ENCODE measurements at places on chromosomes 6 and 20.

DNA sequence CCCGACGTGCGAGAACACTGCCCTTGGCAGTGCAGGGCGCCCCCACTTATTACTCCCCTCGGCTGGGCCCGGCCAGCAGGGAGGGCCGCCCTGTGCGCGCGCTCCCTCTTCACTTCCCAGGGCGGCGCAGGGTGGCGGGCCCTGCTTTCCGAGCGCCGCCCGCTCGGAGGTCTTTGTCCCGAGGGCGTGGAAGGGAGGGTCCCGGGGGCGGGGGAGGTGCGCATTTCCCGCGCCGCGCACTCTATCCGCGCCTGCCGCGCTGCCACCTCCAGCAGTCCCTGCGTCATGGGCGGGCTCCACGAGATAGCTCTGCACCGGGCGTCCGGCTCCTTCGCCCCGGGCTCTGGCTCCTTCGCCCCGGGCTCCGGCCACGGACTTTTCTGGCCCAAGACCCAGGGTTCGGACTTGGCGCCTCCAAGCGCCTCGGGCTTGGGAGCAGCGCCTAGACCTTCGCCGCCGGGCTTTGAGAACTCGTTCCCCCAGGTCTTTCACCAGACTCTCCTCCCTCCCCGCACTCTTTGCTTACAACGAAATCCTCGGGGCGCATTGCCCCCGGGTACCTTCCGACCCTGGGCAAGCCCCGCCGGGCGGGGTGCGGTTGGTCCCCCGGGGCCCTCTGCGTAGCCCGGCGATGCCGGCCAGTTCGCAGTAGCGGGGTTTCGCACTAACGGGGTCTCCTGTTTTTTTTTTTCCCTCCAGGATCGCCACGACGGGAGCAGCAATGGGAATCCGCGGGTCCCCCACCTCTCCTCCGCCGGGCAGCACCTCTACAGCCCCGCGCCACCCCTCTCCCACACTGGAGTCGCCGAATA, 1.6 kb downstream of the TFAP2C start:
- no peak for DNase-seq

DNA sequence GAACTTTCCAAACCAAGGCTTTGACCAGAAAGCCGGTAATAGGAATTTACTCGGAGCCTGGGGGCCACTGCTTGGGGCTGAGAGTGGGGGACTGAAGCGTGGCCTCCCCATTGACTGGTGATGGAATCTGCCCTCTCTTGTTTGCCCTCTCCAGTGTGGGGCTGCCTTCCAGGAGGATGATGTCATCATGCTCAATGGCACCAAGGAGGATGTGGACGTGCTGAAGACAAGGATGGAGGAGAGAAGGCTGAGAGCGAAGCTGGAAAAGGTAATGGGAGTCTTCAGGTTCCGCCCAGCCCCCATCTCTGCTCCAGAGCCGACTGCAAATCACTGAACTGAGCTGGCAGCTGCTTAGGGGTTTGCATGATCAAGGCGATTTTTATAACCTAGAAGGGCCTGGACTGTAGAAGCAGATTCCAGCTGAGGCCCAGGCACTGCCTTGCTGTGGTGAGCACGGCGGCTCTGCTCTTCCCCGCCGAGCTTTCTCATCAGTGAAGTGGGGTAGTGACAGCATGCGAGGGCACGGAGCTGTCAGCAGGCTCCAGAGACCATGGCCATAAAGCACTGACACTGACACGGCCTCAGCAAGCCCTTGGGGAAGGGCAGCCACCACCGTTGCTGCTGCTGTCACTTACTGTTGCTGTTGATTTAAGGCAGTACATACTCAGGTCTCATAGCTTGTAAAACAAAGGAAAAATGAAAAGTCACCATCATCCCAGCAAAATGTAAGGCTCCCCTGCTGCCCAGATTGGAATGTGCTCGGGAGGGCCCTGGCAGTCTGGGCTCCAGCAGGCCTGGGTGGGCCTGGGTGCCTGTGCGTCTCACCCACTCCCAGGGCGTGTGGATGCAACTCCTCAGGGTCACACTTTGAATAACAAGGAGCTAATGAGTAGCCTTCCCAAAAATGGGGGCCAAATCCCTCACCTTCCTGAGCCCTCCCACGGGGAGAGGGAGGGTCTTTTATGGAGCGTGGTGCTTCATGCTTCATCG, 11.1 kb upstream of the FAM209A start:
- DNase-seq, result no peak

DNA sequence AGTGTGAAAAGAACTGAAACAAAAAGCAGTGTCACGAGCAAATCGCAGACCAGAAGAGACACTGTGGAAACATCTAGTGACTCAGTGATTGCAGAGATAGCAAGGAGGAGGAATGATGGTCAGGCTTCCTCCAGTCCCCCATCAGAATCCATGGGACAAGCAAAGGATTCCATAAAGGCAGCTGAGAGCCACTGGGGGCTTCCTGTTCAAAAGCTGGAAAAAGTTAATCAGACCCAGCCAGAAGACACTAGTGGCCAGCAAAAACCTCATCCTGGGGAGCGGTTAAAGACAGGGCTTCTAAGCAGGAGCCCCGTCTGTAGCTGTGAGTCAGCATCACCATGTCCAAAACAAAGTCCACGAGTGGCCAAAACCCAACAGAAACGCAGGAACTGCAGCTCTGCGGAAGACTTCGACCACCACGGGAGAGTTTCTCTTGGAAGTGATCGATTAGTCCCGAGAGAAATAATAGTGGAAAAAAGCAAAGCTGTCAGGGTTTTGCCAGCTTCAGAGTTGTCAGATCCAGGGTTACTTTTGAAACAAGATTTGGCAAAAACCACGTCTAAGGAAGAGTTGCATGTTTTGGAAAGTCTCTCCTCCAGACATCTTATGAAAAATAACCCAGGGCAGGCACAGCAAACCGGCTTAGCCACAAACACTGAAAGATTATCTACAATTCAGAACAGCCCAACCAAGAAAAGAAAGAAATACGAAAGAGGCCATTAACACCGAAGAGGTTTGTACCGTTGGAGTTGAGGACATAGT, 51.0 kb downstream of the JAG1 start:
- DNase-seq, result no peak

- DNase-seq, result no peak
Observed at GRCh38 chr6:127342296-127342945, 988 bp downstream of the ECHDC1 start.

GRCh38 chr6:13044390-13044789, 283.9 kb downstream of the TBC1D7 start:
- DNase-seq, result no peak

DNA sequence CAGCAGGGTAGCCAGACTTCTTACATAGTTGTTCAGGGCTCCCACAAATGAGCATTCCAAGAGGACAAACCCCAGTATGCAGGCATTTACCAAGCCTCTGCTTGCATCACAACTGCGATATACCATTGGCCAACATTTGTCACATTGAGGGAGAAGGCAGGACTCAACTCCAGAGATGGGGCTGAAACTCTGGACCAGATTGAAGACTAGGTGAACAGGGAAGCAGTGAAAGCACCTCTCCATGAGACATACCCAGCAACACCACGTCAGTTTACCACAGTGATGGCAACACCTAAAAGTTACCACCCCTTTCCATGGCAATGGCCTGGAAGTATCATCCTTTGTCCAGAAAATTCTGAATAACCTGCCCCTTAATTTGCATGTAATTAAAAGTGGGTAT, 7.9 kb upstream of the RALY start:
- DNase-seq, result no peak

GRCh38 chr6:151060096-151060765, 179.5 kb upstream of the AKAP12 start:
- DNase-seq, result no peak

GRCh38 chr6:168121303-168121665, 42.3 kb upstream of the FRMD1 start:
- DNase-seq, result no peak

GRCh38 chr6:170287371-170287876, 3.5 kb downstream of the DLL1 start:
- no peak for DNase-seq

DNA sequence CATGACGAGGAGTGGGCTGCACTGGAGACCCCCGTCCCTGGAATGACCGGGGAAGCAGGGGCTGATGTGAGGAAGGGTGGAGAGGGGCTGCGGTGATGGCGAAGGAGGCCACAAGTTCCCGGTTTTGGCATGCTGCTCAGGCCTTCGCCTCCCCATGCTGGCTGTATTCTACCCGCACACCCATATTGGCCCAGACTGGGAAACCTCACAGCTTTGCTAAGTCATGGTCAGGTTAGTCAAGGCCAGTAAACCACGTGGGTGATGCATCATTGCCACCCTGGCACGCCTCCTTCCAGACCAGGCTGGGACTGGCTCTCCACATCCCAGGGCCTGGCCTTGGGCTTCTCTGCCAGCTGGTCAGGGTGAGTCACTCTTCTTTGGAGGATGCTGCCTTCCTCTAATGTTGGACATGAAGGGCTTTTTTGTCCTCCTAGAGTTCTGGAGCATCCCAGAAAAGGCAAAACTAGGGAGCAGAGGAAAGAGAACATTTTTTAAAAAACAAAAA, 53.8 kb downstream of the PCNA start:
- no peak for DNase-seq

- DNase-seq, result no peak
Observed at GRCh38 chr6:144675231-144675861, 390.2 kb downstream of the UTRN start.

- no peak for DNase-seq
Observed at GRCh38 chr6:89711801-89712200, 73.3 kb upstream of the LYRM2 start.

DNA sequence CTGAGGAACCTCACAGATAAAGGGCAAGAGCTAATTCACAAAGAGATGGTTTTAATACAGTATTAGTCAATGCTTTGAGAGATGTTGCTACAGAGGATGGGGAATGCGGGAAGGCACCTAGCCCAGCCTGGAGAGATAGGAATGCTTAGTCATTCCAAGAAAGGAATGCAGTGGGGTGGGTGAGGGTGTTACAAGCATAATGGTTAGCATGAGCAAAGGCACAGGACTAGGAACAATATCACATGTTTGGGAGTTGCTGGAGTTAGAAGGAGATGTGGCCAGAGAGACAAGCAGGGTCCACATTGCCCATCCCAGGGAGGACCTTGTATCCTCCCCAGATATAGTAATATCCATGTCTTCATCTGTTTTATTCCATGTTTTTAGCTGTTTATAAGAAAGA, 107.0 kb upstream of the OGFRL1 start:
- DNase-seq, result no peak

- DNase-seq, result no peak
Observed at GRCh38 chr20:32111753-32112152, 2.2 kb downstream of the TM9SF4 start.

- no peak for DNase-seq
Observed at GRCh38 chr6:57207141-57207540, 15.0 kb downstream of the RAB23 start.

- no peak for DNase-seq
Observed at GRCh38 chr6:142953373-142954273, 8.6 kb upstream of the HIVEP2 start.

GRCh38 chr6:46376562-46377061, 114.6 kb downstream of the RCAN2 start:
- no peak for DNase-seq

- no peak for DNase-seq
Observed at GRCh38 chr6:97674802-97675201, 391.8 kb upstream of the MMS22L start.

DNA sequence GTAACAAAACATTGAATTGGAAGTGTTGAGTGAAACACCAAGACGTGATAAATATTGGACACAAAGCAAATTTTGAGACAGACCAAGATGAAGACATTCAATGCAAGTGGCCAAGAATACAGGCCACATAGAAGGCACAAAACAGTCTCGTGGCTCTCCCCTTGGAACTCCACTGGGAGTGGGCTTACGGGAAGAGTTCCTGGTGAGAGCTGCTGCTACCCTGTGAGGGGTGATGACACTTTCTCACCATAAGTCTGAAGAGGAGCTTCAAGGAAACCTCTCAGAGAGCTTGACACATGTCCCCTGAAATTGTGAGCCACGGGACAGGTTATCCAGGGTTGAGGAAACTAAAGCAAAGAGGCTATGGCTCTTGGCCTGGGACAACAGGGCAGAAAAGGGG, 48.6 kb upstream of the SLC22A16 start:
- no peak for DNase-seq

DNA sequence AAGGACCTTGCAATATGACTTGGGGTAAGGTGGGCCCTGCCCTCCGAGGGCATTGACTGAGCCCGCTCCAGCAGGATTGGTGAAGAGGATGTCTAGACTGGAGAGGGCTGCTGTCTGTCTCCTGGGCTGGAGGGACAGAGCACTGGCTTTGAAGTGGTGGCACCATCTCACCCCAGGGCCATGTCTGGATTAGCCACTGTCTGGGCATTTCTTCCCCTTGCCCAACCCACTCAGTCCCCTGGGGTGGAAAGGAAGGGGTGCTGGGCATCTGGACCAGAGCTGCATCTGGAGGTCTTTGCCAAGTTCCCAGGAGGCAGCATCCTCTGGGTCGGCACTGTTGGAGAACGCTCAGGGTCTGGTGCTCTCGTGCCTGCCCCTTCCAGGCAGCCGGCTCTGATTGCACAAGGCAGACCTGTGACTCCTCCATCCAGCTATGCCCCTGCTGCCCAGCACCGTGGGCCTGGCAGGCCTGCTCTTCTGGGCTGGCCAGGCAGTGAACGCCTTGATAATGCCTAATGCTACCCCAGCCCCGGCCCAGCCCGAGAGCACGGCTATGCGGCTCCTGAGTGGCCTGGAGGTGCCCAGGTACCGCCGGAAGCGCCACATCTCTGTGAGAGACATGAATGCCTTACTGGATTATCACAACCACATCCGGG, at the start of gene R3HDML:
Gene R3HDML, plus strand, starts transcription at position 319 of the 656 bp plus-strand sequence. Its CDS starts 115 bp downstream, at position 434.
- DNase-seq, result no peak

DNA sequence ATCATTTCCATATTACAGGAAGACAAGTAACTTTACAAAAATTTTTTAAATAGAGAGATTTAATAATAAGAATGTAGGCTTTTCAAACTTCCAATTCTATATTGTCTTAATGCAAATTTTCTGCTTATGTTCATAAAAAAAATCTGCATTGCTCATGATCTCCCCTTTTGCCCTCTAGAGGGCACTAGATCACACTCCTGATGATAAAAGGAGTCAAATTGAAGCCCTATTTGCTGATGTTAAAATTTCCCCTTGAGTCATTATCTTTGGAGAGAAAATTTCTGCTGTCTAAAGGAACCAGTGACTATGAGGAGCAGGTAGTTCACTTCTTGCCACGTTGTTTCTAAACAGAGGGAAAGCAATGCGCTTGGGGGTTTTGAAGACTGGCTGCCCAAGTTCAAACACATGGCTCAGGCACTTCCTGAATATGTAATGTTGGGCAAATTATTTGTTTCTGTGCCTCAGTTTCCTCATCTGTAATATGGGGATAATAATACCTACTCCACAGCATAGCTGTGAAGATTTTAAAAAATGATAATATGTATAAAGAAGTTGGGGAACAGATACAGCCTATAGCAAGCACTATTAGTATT, 874.2 kb downstream of the TFAP2A start:
- no peak for DNase-seq
